Urinary bladder (tissue), 4 donors: ENCODE measurements at places on chromosomes 6 and 20. TPM values are rescaled to one million over a fixed set of nuclear protein-coding genes. Genes with fewer than 3 reads are reported as not detected.

TRIM39 gene
- total RNA-seq, result 5.8 TPM

SLC22A16 gene
- total RNA-seq, result 0.63 TPM

PI3 gene
- not detected for total RNA-seq

BHLHE23 gene
- total RNA-seq, result 0.26 TPM

ULBP3 gene
- 3.4 TPM for total RNA-seq

PDE10A gene
- 26.6 TPM for total RNA-seq

MAS1 gene
- 0.05 TPM for total RNA-seq

MEI4 gene
- total RNA-seq, result 0.21 TPM

DNA sequence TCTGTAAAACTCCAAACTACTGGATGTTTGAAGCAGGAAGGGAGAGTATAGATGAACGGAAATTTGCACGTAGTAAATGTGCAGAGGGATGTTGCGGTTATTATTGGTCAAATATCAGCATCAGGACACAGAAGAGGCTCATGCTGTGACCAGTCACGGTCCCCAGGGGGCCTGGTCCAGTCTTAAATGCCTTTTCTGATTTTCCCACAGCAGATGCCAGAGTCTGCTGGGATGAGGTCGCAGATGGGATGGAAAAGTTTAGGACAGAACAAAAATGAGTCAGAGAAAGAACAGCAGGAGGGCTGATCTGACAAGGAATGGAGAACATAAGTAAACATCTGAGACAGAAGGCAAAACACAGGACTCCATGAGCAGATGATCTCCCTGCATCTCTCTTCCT lies 11.7 kb upstream of the SIRPG start:
- no peak for DNase-seq

DNA sequence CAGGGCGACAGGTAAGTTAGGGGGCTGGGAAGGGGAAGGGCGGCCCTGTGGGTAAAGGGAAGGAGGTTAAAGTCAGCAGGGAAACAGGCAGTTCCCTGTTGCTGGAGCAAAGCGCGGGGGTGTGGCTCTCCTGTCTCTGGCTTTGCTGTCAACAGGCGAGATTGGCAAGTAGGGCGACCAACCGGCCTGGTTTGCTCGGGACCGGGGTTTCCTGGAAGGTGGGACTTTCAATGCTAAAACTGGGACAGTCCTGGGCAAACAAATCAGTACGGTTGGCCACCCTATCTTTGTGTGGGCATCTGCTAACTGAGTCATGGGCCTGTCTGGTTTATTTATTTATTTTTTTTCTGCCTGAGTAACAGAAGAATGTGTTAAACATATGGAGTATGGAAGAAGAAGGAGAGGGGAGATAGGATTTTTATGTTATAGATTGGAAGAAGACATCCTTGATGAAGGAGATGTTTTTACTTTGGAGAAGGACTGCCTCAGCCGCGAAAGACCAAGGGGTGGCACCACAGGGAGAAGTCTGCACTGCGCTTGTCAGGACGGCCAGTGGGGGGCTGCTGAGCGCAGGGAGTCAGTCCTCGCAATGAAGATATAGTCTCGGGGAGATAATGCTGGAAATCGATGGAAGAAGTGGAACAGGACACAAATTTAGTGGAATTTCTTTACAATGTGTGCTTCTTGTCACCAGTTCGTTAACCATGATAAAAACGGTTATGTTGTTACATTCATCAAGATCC lies 43.4 kb upstream of the ESR1 start:
- DNase-seq, result no peak

DNA sequence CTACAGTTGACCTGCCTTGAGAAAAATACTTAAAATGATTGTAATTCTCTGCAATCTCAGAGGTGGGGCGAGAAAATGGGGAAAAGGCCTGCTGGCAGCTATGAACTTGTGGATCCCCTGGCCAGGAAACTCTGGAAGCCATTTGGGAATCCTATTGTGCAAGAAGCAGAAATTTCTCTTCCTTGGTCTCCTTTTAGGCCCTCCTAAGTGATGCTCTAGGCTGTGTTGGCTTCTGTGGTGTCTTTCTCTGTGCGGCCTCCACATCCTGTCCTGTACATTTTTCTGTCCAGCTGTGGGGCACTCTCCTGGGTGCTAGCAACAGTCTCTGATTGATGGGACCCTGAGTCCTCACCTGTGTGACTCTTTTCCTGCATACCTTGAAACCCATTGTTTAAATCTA lies 290.9 kb downstream of the FARS2 start:
- no peak for DNase-seq

- no peak for DNase-seq
Measured at GRCh38 chr6:23559587-23560343, 566.2 kb upstream of the NRSN1 start.

- DNase-seq, result no peak
Measured at GRCh38 chr20:62201173-62202082, 18.6 kb downstream of the MTG2 start.

DNA sequence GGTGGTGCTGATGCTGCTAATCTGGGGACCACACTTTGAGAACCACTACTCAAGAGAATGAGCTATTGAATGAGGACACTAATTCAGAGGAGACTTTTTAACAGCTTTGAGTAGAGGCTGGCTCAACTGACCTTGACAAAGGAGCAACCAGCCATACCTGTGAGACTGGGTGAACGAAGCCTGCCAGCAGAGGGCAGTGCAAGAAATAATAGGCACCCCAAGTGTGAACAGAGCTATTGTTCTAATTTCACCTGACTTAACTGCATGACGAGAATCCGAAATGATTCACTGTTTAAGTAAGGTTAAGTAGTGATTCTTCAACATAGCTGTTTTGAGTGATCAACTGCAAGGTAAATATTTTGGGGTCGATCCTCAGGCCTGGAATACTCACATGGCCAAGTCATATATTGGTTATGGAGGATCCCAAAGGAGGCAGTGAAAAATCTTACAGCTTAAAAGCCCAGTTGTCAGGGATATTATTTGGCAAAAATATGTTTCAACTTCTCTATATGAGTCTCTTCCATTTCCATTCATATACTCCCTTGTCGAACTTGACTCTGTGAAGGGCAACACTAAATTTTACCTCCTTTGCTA lies 550.5 kb upstream of the MARCKS start:
- DNase-seq, result no peak

GRCh38 chr6:162343198-162343935 lies 384.2 kb downstream of the PRKN start:
- DNase-seq, result no peak

GRCh38 chr6:120493505-120493904 lies 840.8 kb downstream of the TBC1D32 start:
- DNase-seq, result no peak

DNA sequence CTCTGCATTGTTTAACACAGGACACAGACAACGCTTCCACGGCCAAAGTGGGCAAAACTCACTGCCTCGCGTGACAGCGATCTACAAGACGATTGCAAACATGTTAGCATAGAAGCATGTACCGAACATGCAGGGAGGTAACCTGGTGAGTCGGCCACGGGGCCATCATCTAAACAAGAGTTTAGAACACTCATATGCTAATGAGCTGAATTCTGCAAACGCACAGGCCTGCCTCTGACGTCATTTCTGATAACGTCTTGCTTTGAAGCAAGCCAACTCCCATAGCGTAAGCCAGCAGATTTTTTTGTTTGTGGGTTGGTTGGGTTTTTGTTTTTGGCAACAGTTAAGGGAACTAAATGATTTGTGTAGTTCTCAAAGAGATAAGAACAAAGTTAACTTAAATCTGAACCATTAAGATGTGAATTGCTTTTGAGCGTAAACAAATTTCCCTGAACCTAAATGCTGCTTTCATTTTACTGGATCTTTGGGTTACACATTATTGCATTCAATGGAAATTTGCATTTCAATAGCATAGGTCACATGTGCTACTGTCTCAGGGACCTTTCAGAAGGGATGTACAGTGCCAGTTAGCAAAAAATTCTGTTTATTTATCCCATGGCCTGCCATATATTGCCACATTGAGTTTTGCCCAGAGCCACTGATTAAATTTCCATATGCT lies 184.5 kb upstream of the PDE10A start:
- DNase-seq, result no peak

GRCh38 chr6:12245763-12246718 lies 44.1 kb upstream of the EDN1 start:
- no peak for DNase-seq

- no peak for DNase-seq
Measured at GRCh38 chr6:26103141-26103769, 16.0 kb downstream of the HFE start.

DNA sequence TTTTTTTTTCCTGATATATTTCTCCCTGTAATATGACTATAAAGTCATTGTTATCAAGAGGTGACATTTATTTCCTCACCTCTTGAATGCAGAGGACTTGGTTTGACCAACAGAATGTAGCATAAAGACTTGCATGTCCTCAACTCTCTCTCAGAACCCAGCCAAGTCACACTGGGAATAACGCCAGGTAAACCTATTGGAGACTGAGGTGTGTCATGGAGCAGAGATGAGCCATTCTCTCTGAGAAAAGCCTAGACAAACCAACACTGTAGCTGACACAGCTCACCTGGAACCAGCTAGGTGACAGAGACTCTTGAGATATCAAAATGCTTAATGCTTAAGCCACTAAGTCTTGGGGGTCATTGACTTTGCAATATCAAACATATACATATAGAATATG lies 533.6 kb downstream of the HAO1 start:
- DNase-seq, result no peak

DNA sequence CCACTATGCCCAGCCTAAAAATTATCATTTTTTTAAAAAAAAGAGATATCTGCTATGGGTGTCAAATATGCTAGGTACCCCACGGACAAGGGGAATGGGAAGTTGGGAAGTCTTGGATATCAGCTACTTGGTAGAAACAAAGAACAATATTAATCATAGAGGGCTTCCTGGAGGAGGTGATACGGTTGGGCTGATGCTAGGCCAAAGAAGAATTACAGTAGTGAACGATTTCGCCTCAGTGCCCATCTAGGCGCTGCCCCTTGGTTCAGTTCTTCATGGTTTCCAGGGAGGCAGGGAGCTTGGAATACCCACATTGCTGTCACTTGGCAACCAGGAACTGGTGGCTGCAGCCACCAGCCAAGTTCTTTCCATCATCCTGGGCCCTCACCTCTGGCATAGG lies 5.5 kb upstream of the PSMF1 start:
- DNase-seq, result no peak

GRCh38 chr6:92989656-92990055 lies 429.7 kb downstream of the EPHA7 start:
- DNase-seq, result no peak

- DNase-seq, result no peak
Measured at GRCh38 chr6:143248359-143248758, 187.7 kb downstream of the AIG1 start.

DNA sequence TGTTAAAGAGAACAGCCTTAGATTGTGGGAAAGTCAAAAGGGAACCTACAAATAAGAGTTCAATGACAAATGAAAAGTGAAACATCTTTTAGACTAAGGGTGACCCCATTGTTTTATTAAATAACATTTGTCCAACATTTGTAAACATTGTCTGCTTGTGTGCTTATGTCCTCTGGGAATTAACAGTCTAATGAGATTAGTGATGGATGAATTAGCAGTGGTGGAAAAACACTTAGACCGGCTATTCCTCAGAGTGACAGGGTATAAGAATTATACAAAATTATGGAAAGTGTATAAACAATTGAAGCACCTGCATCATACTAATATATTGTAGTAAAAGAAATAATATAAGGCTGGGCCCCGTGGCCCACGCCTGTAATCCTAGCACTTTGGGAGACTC lies 29.3 kb upstream of the HFE start:
- no peak for DNase-seq

DNA sequence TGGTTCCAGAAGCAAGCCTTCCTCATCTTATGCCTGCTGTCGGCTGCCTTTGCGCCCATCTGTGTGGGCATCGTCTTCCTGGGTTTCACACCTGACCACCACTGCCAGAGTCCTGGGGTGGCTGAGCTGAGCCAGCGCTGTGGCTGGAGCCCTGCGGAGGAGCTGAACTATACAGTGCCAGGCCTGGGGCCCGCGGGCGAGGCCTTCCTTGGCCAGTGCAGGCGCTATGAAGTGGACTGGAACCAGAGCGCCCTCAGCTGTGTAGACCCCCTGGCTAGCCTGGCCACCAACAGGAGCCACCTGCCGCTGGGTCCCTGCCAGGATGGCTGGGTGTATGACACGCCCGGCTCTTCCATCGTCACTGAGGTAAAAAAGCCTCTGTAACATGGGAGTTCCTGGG lies 366 bp downstream of the SLC22A1 start:
- no peak for DNase-seq

GRCh38 chr6:111597291-111598086 lies 8.2 kb downstream of the TRAF3IP2 start:
- DNase-seq, result no peak

DNA sequence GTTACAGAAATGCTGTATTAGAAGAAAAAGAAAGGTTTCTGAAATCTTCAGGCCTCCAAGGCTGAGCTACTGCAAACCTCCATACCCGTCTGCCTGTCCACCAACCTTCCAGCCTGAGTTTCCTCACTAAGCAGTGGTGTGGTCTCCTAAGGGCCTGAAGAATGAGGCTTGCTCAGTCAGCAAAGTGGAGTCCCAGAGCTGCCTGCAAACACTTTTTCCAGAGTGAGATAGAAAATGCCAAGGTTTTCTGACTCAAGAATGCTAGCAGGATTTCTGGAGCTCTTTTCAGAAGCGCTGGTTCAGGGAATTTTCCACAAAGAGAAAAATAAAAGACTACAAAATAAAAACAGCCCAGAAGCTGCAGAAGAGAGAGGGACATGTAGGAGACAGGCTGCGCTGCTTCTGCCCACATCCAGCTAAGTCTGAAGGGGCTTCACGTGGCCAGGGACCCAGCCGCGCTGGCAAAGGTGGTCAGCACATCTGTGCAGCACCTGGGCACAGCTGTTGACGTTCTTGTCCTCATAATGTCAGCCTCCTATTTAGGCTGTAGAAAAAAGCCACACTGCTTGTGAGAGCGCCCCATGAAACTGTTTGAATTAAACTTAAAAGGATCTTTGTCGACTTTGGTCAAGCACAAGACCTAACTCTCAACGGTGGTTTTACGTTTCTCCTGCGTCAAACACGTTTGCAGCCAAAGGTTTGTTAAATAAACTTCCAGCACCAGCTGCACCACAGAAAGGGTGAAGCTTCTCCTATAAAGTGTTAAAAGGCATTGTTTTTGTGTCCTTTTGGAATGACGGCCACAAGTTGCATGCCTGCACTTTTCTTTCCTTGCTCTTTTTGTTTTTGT lies 209.0 kb downstream of the THBS2 start:
- DNase-seq, result no peak

GRCh38 chr6:147384737-147385710 lies 123.5 kb upstream of the SAMD5 start:
- no peak for DNase-seq

- DNase-seq, result no peak
Measured at GRCh38 chr6:86152546-86152945, 509.9 kb upstream of the SYNCRIP start.

DNA sequence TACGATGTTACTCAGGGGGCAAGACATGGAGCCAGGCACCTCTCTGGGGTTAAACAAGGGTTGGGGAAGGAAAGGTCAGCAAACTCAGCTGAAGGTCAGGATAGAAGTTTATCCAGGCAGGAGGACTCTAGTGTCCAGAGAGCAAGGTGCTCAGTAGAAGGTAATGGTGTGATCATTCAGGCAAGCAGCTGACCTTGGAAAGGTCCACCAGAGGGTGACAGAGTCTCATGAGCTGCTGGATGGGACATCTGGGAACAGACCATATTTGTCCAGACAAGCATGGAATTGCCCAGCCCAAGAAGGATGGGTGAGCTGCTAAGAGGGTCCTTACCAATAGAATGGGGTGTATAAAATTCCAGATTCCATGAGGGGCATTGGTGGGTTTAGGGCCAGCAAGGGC lies 89.5 kb downstream of the MAP3K7 start:
- DNase-seq, result no peak
